ENCODE measurements at places on chromosomes 12 and 14. TPM values are rescaled to one million over a fixed set of nuclear protein-coding genes. Genes with fewer than 3 reads are reported as not detected.

- H3K36me3 ChIP-seq = no peaks in the 10 kb centered on the region
- no peak for DNase-seq
- H3K4me3 ChIP-seq = no peak overlapping the region
- H3K27me3 ChIP-seq = no peaks in the 10 kb centered on the region
Measured at GRCh38 chr14:90444077-90444696, 47.4 kb downstream of the CALM1 start.

GRCh38 chr14:49971156-49972130, 78.6 kb downstream of the ARF6 start:
- no peaks in the 10 kb centered on the region for H3K36me3 ChIP-seq
- H3K4me1 ChIP-seq = peaks cover 45% of the 10 kb centered on the region
- H3K27ac ChIP-seq = peak overlapping the region; percentile 60

GRCh38 chr12:122079033-122079531, 526 bp downstream of the MLXIP start:
- H3K4me1 ChIP-seq = peaks cover 49% of the 10 kb centered on the region
- H3K36me3 ChIP-seq = no peaks in the 10 kb centered on the region
- peak overlapping the region; percentile 81 for H3K4me3 ChIP-seq
- DNase-seq = no peak
- peak overlapping the region; percentile 89 for H3K27ac ChIP-seq

GRCh38 chr12:810671-811415, 58.5 kb downstream of the WNK1 start:
- peaks cover 11% of the 10 kb centered on the region for H3K36me3 ChIP-seq
- peaks cover 26% of the 10 kb centered on the region for H3K4me1 ChIP-seq
- DNase-seq = no peak
- H3K27ac ChIP-seq = no peak overlapping the region
- H3K27me3 ChIP-seq = no peaks in the 10 kb centered on the region

GRCh38 chr14:43855556-43855955, 651.5 kb downstream of the FSCB start:
- H3K4me3 ChIP-seq = no peak overlapping the region
- no peaks in the 10 kb centered on the region for H3K27me3 ChIP-seq
- H3K36me3 ChIP-seq = no peaks in the 10 kb centered on the region
- no peak overlapping the region for H3K27ac ChIP-seq
- DNase-seq = no peak
- no peaks in the 10 kb centered on the region for H3K4me1 ChIP-seq

GRCh38 chr12:91250273-91250665, 67.7 kb upstream of the DCN start:
- H3K4me1 ChIP-seq = no peaks in the 10 kb centered on the region
- no peak overlapping the region for H3K4me3 ChIP-seq
- H3K27ac ChIP-seq = peak overlapping the region; percentile 44
- no peak for DNase-seq
- no peaks in the 10 kb centered on the region for H3K36me3 ChIP-seq

- no peaks in the 10 kb centered on the region for H3K36me3 ChIP-seq
- peaks cover 11% of the 10 kb centered on the region for H3K4me1 ChIP-seq
- H3K27me3 ChIP-seq = no peaks in the 10 kb centered on the region
- no peak overlapping the region for H3K4me3 ChIP-seq
- no peak for DNase-seq
Measured at GRCh38 chr12:120358412-120359100, 10.4 kb downstream of the MSI1 start.

DNA sequence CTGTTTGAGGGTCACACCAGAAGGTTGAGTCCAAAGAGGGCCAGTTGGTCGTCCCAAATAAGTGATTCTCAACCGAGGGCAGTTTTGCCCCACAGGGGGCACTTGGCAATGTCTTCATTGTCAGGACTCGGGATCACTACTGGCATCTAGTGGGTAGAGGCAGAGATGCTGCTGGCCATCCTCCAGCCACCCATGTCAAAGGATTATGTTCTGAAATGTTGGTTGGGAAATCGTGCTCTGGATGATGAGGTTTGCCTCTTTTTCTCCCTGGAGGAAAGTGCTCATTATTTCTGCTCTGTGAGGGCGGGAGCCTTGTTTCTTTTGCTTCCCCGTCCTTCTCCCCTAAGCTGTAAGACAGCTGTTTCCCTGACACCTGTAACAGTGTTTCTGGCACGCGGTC, 3.6 kb downstream of the ZNF839 start:
- H3K4me1 ChIP-seq = peaks cover 25% of the 10 kb centered on the region
- no peak overlapping the region for H3K4me3 ChIP-seq
- peak; percentile 95 for DNase-seq
- H3K27me3 ChIP-seq = no peaks in the 10 kb centered on the region

DNA sequence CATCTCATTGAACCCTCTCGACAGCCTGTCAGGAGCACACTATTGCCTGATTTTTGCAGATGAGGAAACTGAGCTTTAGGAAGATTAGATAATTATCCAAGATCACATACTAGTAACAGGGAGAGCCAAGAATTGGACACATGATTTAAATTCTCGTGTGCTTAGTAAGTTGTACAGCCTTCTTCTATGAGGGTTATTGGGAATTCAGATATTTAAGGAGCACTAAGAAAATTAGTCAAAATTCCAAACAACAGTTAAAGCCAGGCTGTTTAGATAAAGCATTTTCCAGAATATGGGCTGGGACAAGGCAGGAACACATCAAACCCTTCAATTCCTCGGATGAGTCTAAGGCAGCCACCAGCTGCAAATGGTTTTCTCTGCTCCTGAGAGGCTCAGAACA, 148.8 kb downstream of the TMEM30B start:
- H3K36me3 ChIP-seq = no peaks in the 10 kb centered on the region
- no peaks in the 10 kb centered on the region for H3K27me3 ChIP-seq
- no peak for DNase-seq

DNA sequence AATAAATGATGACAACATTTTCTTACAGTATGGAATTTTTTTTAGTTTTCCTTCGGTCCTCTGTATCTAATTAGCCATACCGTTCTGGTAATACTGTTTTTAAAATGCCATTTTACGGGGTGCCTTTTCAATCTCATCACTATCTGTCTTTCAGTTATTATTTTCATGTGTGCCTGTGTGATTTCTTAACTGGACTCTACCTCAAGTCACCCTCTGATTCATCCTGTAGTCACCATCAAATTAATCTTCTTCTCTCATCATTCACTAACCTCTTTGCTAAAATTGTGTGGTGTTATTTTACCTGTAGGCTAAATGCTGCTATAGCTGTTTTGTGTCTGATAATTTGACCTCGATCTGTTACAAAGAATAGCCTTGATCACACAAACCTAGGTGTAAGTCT, 16.0 kb upstream of the CCT2 start:
- DNase-seq = no peak
- H3K4me3 ChIP-seq = no peak overlapping the region
- H3K36me3 ChIP-seq = peaks cover 19% of the 10 kb centered on the region
- H3K4me1 ChIP-seq = no peaks in the 10 kb centered on the region
- H3K27me3 ChIP-seq = no peaks in the 10 kb centered on the region

GRCh38 chr14:73553845-73554244, 4.9 kb downstream of the HEATR4 start:
- no peaks in the 10 kb centered on the region for H3K4me1 ChIP-seq
- H3K4me3 ChIP-seq = no peak overlapping the region
- no peak overlapping the region for H3K27ac ChIP-seq
- H3K36me3 ChIP-seq = no peaks in the 10 kb centered on the region
- DNase-seq = no peak

DNA sequence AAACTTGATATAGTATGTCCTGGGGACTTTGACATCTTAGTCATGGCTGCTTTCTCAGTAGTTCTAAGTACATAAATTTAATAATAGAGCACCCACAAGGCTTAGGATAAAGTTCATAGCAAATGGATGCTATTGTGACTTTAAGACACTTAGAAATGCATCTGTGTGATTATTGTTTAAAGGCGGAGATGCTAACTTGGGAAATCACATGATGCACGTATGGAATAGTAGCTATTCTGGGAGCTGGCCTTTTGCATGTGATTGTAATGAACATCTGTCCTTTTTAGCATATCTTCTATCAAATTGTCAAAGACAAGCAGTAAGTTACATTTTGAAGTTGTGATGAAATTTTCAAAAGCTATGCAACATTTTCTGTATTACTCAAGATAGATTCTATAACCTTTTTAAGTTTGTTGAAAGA, 46.7 kb upstream of the ATP2A2 start:
- no peaks in the 10 kb centered on the region for H3K36me3 ChIP-seq
- no peak overlapping the region for H3K4me3 ChIP-seq
- no peak for DNase-seq

DNA sequence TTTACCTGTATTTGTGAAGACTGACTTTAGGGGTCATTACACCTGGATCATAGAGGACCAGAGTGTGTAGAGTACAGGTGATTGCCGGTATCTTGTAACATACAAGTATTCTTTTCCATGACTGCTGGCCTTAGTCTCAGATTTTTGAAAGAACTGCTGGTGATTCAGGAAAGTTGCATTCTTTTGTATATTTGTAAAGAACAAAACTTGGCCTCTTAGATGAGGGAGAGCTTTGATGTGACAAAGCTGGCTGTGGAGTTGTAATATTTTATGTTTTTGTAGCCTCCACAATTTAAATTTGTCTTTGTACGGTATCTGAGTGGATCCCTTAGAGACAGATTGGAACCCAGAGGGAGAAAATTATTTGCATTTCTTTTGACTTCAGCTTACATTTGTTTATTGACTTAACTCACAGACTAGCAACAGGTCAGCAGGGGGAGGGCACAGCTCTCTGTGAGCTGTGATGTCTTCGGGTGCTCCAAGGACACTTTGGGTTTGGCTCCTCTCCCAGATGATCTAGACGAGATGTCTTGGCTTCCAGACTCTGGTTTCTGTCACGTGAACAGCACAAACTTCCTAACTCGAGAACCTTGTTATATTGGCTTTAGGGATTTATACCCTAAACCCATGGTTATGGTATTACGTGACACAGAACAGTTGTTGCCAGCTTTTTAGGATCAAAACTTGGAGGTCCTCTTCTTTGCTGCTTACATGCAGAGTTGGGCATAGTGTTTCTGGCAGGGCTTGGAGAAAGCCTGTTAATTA, 65.9 kb downstream of the DAAM1 start:
- H3K27ac ChIP-seq = peak overlapping the region; percentile 86
- no peak for DNase-seq
- H3K4me1 ChIP-seq = peaks cover 86% of the 10 kb centered on the region
- no peaks in the 10 kb centered on the region for H3K27me3 ChIP-seq

- H3K4me3 ChIP-seq = no peak overlapping the region
- H3K4me1 ChIP-seq = no peaks in the 10 kb centered on the region
- H3K27ac ChIP-seq = no peak overlapping the region
- no peaks in the 10 kb centered on the region for H3K36me3 ChIP-seq
- DNase-seq = no peak
- H3K27me3 ChIP-seq = no peaks in the 10 kb centered on the region
Measured at GRCh38 chr14:102532204-102532658, 22.7 kb upstream of the ANKRD9 start.

DNA sequence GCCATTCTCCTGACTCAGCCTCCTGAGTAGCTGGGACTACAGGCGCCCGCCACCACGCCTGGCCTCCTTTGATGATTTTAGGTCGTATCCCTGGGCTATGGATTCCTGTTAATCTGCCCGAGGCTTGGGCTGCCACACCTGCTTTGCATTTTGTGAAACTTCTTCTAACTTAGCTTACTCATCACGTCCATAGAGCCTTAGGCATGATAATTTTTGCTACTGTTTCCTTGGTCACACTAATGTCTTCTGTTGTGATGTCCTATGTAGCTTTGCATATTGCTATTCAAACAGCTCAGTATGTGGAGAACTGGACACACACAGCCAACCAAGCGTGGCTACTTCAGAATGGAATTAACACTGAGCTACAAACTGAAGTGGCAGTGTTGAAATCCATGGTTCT, 47.5 kb upstream of the DDX11 start:
- no peaks in the 10 kb centered on the region for H3K4me1 ChIP-seq
- H3K27me3 ChIP-seq = no peaks in the 10 kb centered on the region
- no peak for DNase-seq
- H3K4me3 ChIP-seq = no peak overlapping the region

- DNase-seq = no peak
- no peak overlapping the region for H3K4me3 ChIP-seq
- no peaks in the 10 kb centered on the region for H3K27me3 ChIP-seq
- H3K36me3 ChIP-seq = no peaks in the 10 kb centered on the region
Measured at GRCh38 chr12:114093520-114093919, 127.4 kb upstream of the RBM19 start.

DNA sequence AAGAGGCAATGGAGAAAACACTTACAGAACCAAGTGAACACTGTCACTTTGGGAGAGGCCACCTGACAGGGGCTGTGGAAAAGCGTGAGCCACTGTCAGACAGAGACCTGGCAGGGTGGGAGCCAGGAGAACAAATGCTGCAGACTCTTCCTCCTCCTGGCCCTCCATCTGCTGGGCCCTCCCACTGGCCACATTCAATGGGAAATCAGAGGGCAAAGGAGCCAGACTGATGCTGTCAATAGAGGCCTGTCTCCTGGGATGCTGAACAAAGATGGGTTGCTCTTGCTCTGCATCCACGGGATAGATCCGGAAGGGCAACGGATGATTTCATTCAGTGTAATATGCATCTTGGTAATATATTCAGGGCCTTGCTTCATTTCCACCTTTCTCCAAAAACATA, 44.9 kb upstream of the BCAT1 start:
- no peak for DNase-seq
- no peaks in the 10 kb centered on the region for H3K27me3 ChIP-seq
- H3K27ac ChIP-seq = no peak overlapping the region
- no peak overlapping the region for H3K4me3 ChIP-seq
- peaks cover 14% of the 10 kb centered on the region for H3K4me1 ChIP-seq
- no peaks in the 10 kb centered on the region for H3K36me3 ChIP-seq

DNA sequence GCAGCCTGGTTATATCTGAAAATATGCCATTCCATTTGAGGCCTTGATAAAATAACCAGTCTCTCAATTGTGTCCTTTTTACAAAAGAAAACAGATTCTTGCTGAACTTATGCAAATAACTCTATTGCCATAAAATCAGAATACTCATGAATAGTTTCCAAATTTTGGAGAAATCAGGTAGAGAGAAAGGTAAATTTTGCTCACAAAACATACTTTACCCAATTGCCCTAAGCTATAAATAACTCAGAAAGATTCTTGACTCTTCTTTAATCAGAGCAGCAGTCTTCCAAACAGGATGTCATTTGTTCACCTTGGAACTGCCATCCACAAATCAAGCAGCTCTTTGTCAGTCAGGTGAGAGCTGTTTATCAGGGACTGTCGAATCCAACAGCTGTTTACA, 12.6 kb downstream of the ZNF26 start:
- no peaks in the 10 kb centered on the region for H3K27me3 ChIP-seq
- no peaks in the 10 kb centered on the region for H3K4me1 ChIP-seq
- no peak for DNase-seq
- no peak overlapping the region for H3K27ac ChIP-seq

GRCh38 chr12:1993341-1993740, 10.9 kb downstream of the DCP1B start:
- H3K4me3 ChIP-seq = no peak overlapping the region
- H3K27ac ChIP-seq = peak overlapping the region; percentile 77
- H3K4me1 ChIP-seq = peaks cover 37% of the 10 kb centered on the region
- peaks cover 11% of the 10 kb centered on the region for H3K36me3 ChIP-seq

The R3HDM2 gene
- 41.5 TPM for total RNA-seq

The TTC8 gene
- 27.5 TPM for total RNA-seq

The PARPBP gene
- total RNA-seq = 0.83 TPM

The GPR84 gene
- total RNA-seq = not detected

The VSIG10 gene
- total RNA-seq = 21.4 TPM

The DPF3 gene
- total RNA-seq = 0.83 TPM

The DLGAP5 gene
- total RNA-seq = not detected

The KRT2 gene
- not detected for total RNA-seq

The NOC4L gene
- 12.3 TPM for total RNA-seq

The NRXN3 gene
- 102 TPM for total RNA-seq

The PLEKHG7 gene
- not detected for total RNA-seq
